ENCODE measurements at places on chromosomes 7 and 10.

DNA sequence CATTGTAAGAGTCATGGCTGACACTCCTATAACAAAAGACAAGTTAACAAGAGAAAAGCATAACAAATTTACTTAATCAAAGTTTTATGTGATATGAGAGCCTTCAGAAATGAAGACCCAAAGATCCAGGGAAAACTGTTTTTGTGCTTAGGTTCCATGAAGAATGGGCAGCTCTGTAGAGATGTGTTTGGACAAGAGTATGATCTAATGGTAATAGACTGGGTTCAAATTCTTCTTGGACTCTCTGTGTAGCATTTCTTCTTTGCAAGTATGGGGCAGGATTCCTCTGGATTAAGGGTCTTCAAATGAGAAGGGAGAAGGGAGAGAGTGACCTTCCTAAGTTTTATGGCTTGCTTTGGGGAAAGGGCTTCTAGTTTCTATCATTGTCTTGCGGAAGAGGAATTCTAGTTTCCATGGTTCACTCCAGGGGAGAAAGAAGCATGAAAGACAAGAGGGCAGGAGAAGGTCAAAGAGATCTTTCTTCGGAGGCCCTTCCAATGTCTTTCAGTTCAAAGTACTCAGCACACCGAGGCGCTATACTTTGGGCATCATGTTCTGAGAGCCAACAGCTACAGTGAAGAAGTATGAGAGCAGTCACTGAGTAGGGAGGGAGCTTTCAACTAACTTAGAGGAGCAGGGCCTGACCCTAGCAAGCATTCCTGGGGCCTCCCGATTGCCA is 15.4 kb downstream of the IFIT3 start:
- no peak overlapping the region for H3K27ac ChIP-seq
- H3K27me3 ChIP-seq = no peaks in the 10 kb centered on the region
- H3K4me3 ChIP-seq = no peak overlapping the region
- peaks cover 29% of the 10 kb centered on the region for H3K4me1 ChIP-seq
- H3K36me3 ChIP-seq = no peaks in the 10 kb centered on the region
- DNase-seq = no peak

DNA sequence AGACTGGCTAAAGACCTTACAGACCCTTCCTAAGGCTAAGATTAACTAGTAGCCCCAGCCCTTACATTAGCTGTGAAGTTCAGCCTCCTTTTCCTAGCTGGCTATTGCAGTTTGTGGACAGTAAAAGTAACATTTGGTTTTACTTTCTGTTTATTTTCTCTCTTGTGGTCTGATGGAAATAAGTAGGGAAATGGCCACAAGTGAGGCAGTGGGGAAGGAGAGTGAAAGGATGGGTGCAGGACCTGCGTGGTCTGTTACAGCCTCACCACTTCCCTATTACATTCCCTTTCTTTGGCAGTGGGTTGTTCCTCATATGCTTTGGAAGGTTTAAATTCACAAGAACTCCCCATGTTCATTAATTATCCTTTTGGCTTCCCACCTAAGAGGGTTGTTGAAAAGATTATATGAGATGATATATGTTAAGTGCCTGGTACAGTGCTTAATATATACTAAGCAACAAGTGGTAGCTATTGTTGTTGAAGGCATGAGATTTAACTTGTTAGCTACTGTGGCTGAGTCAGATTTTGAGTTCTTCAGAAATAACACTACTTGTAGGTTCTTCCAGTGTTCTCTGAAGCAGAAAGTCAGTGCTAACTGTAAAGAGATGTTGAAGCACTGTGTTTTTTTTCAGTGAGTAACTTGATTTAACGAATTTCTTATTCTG is 181.7 kb downstream of the ST7 start:
- no peak overlapping the region for H3K27ac ChIP-seq
- H3K4me3 ChIP-seq = no peak overlapping the region
- H3K4me1 ChIP-seq = peaks cover 31% of the 10 kb centered on the region
- H3K27me3 ChIP-seq = no peaks in the 10 kb centered on the region
- H3K36me3 ChIP-seq = no peaks in the 10 kb centered on the region
- no peak for DNase-seq

DNA sequence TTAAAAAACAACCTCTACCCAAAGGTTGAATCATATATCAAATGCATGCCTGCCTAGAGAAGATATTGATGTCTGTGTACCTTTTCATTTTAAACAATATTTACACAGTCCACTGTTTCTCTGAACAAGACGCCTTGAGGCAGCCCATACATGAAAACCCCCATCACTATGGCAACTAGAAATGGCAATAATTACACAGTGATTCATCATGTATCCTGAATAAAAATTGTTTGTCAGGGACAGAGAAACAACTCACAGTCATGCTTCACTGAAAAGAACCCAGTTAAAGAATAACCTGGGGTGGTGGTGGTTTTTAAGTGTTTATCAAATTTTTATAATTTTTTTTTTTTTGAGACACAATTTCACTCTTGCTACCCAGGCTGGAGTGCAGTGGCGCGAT is 19.7 kb downstream of the DNAJC12 start:
- DNase-seq = no peak
- no peaks in the 10 kb centered on the region for H3K27me3 ChIP-seq
- H3K4me3 ChIP-seq = no peak overlapping the region

DNA sequence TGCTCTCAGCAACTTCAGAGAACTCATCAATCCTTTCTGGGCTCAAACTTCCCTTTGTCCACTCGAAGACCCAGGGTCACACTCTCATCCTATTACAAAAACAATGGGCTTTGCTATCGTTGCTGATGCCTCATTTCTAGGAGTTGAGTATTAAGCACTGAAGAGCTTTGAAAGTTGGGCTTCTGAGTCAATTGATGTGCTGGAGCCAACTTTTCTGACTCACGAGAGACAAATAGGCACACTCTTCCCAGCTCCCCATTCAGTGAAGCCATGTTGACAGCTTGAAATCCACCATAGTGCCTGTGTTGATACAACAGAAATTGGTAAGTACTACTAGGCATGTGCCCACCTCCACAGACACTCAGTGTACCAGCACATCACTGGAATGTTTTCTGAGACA is 97.5 kb upstream of the PRSS58 start:
- H3K4me3 ChIP-seq = no peak overlapping the region
- peaks cover 21% of the 10 kb centered on the region for H3K4me1 ChIP-seq
- no peak for DNase-seq
- no peaks in the 10 kb centered on the region for H3K36me3 ChIP-seq
- no peak overlapping the region for H3K27ac ChIP-seq
- H3K27me3 ChIP-seq = no peaks in the 10 kb centered on the region

GRCh38 chr10:130737186-130737585 is 574.3 kb downstream of the TCERG1L start:
- no peaks in the 10 kb centered on the region for H3K4me1 ChIP-seq
- no peaks in the 10 kb centered on the region for H3K36me3 ChIP-seq
- no peak for DNase-seq
- no peaks in the 10 kb centered on the region for H3K27me3 ChIP-seq

DNA sequence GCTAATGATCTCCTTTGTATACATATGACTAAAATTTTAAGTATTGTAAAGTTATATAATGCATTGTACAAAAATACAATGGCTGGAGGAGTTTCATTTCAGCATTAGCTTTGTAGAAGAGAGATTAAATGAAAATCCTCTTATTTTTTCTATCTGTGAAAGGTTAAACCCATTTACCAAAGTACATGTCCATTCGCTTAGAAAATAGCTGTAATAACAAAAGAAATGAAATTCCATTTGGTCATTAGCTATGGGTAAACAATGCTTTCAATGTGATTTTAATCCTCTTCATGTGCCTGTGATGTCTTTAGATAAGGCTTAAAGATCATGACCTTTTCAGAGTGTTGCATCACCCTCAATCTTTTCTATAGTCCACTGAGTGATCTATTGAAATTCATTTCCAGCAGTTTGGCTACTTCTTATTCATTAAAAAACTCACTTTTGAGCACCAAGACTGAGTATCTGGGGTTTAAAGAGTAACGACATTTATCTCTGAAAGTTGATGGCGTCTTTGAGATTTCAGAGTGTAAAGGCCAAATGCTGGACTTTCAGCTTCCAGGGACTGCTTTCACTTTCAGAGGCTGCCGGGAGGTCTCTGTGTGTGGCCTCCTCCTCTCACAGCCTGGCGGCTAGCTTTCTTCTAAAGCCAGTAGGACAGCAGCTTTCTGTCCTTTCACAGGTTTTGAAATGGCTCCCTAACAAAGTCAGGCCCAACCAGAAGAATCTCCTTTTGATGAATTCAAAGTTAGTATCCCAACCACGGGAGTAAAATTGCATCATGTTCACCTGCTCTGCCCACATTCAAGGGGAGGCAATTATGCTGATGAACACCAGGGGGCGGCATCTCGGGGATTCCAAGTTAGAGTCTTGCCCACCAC is 701.4 kb upstream of the COBL start:
- peaks cover 8% of the 10 kb centered on the region for H3K4me1 ChIP-seq
- no peak overlapping the region for H3K4me3 ChIP-seq
- no peak overlapping the region for H3K27ac ChIP-seq
- peak; percentile 92 for DNase-seq
- H3K36me3 ChIP-seq = no peaks in the 10 kb centered on the region

DNA sequence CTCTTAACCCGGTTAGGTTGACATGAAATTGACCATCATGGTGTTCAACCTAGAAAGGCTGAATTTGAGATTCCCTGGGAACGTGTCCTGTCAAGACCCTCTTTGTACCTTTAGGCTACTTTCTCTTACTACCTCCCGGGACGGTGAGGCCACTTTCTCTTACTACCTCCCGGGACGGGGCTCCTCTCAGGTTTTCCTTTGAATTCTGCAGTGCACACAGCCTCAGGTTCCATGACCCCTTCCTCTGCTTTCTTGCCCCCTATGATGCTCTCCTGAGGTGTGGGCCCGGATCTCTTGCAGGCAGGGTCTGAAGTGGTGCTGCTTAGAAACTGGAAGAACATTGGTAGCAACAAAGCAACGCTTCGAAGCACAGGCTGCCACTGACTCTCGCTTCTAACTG is 155.3 kb downstream of the CAMK1D start:
- DNase-seq = no peak
- no peaks in the 10 kb centered on the region for H3K27me3 ChIP-seq
- no peak overlapping the region for H3K27ac ChIP-seq
- peaks cover 18% of the 10 kb centered on the region for H3K4me1 ChIP-seq

DNA sequence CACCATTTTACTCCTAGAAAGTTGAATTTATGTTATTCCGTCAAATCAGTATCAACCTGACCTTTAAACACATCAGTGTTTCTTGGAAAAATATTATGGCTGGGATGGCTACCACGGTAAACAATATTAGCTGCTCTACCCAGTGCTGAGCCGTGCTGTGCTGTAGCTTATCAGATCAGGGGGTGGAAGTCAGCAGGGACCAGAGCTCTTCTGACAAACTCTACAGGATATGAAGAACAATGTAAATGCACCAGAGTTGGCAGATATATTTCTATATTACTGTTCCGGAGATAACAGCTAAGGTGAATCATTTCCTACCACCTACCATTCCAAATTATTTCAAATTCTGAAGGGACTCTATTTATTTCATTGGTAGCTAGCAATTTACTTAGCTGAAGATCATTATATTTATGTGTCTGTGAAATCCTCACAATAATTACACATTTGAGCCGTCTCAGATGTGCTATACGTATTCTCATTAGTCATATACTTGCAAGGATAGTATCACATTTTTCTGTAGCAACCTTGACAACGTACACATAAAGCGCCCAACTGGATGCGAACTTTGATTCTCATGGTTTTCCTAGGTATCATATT is 76.5 kb downstream of the TEX36 start:
- no peak for DNase-seq
- H3K36me3 ChIP-seq = no peaks in the 10 kb centered on the region
- H3K27me3 ChIP-seq = no peaks in the 10 kb centered on the region
- H3K27ac ChIP-seq = no peak overlapping the region

DNA sequence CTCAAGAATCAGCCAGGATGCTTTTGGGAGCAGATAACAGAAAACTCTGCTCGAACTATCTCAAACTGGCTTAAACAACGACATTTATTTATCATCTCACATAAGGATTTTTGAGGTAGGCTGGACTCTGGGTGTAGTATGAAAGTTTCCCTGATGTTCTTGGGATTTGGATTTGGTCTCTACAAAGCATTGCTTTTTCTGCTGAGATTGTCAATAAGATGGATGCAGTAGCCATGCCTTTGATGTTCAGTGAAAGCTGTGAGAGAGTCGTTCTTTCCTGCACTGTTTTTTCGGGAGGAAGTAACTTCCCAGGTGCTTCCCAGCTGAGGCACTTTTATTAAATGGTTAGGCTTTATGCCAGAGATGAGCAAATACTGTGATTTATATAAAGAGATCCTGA is 181.1 kb downstream of the PRKG1 start:
- no peak overlapping the region for H3K27ac ChIP-seq
- H3K4me1 ChIP-seq = peaks cover 56% of the 10 kb centered on the region
- no peaks in the 10 kb centered on the region for H3K27me3 ChIP-seq
- no peak for DNase-seq

- H3K4me1 ChIP-seq = no peaks in the 10 kb centered on the region
- H3K4me3 ChIP-seq = no peak overlapping the region
- no peak overlapping the region for H3K27ac ChIP-seq
- DNase-seq = no peak
Observed at GRCh38 chr10:119090968-119091367, 10.4 kb upstream of the EIF3A start.

Measured in GM23338 (cell line).